NCI-H510A treated with DMSO at 0.1 percent for 48 hours (cell line): ENCODE measurements at places on chromosomes 13 and 19.

DNA sequence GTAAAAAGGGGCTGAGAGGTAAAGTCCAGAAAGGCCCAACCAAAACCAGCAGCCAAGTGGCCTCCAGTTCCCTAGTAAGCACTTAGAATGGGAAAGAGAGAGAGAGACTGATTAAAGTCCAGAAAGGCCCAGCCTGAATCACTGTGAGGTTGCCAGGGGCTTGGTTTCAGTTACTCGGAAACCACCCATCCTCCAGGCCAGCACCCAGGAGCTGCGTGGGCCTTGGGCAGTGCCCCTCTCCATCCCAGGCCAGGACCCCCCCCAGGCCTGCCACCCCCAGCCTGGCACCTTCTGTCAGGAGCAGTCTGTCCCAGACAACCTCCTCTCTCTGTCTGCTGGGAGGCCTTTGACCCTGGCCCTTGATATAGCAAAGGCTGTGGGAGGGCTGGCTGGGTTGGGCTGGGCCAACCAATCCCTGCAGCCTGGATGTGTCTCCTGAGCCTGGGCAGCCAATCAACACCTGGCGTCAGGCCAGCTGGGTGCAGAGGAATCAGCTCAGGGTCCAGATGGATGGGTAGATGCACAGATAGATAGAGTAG is at the start of gene CYP4F2:
Gene CYP4F2 (minus strand): TSS at position 337 of the 539 bp plus-strand sequence. CDS start 463 bp downstream, outside the sequence.
- no peak for DNase-seq

GRCh38 chr19:33344573-33344925 is 29.0 kb upstream of the CEBPG start:
- no peak for DNase-seq

DNA sequence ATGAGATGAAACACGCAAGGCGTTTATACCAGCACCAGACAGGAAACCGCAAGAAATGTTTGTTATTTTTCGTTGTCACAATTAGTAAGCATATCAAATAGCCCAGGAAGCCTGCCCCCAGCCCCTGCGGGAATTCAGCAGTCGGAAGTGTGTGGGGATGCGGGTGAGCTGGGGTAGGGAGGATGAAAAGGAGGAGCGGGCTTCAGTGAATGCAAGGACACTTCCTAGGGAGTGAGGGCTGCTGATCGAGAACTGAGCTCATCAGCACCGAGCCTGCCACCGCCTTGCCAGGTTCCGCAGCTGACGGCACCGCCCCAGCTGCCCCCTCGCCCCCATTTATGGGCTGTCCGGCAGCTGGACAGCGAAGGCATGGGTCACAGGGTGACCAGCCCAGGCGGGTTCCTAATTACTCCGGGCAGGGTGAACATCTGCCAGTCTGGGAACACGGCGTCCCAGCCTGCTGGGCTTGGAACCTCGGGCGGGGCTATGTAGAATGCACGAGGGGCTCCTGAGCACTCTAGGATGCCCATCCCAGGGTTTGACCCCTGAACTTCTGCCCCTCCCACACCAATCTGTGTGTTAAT is 1.6 kb upstream of the BEST2 start:
- DNase-seq = no peak

GRCh38 chr13:32017474-32017873 is 14.1 kb upstream of the FRY start:
- DNase-seq = no peak

GRCh38 chr19:16497042-16497441 is 848 bp downstream of the C19orf44 start:
- no peak for DNase-seq

- DNase-seq = no peak
Observed at GRCh38 chr13:87754097-87754496, 82.9 kb downstream of the SLITRK5 start.

DNA sequence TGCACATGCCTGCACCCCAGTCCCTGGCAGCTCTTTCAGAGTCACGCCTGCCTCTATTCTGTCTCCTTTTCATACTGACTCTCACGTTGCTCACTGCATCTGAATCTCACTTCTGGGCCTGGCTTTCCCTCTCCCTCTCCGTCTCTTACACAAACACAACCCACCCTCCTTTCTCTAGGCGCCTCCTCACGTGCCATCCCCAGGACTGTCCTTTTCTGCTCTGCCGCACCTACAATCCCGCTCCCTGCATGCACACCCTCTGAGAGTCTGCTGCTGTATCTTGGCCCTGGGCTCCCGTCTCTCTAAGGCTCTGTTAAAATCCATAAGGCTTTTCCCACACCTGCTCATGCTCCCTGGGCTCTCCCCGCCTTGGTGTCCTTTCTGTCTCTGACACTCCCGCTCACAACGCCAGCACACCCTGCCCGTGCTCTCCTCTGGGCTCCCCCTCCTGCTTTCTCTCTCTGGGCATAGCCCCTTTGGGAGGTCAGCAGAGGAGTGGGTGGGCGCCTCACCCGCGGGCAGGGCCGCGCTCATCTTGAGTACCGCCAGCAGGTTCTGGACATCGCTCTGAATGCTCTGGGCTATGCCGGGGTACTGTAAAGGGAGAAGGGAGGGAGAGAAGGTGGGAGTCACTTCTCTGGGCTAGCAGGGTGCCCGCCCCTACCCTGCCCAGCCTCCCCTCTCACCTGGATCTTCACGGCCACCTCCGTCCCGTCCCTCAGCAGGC is 12.7 kb upstream of the NUMBL start:
- DNase-seq = no peak

DNA sequence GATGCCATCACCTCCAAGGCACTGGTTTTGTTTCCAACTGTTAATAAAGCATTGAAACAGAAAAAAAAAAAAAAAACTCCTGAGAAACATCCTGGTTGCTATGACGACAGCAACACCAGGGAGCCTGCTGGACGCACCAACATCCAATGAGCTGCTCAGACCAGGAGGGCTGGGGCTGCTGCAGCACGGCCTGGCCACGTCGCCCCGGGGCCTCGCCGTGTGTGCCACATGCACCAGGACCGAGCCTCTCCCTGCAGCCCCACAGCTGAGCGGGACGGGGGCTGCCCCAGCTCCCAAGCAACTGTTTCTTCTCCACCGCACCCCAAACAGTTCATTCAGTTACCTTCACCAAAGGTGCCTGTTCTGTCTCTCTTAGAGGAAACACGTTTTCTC is 54.5 kb downstream of the RASA3 start:
- DNase-seq = no peak

GRCh38 chr13:64675255-64675892 is 2554.8 kb downstream of the PCDH9 start:
- no peak for DNase-seq

DNA sequence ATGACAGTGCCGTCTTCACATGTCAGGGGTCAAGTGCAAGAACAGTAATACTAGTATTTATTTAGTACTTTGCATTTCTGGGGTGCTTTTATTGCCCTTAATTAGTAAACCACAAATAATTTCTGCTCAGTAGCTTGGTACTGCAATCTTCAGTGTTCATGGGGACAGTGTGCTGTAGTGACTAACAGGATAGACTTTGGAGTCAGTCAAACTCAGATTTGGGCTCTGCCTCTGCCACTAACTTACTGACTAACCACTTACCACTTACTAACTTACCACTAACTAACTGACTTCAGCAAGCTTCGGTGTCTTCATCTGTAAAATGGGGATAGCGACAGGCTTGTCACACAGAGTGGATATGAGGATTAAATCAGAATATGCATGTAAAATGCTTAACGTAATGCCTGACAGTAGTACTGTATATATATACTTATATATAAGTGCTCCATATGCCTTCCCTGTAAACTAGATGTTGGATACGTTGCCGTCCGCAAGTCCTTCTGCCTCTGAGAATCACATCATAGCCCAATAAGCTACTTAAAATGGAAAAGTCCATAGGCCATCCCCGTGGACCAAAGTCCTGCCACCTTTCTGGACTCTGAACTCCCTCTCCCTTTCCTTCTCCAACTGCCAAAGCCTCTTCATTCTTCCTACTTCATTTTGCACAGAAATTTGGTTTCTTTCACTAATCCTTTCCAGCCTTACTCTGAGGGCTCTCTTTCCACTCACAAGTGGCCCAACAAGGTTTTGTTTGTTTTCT is 158.1 kb downstream of the ZIC5 start:
- no peak for DNase-seq

DNA sequence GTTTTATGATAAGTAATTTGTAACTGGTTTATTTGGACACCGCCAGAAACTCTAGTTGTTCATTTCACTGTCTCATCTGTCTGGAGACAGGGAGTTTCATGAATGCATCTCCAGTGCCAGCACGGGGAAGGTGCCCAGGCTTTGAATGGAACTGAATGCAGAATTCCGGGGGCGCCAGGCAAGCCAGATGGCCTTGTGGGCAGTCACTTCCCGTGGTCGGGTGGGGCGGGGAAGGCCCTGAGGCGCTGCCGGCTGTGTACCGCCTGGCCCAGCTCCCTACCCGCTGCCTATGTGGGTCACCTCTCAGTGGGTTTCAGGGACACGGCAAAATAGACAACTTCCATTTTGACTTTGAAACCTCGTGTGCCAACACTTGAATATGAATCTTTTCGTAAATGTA is 28.8 kb upstream of the MCF2L start:
- DNase-seq = peak; percentile 9

DNA sequence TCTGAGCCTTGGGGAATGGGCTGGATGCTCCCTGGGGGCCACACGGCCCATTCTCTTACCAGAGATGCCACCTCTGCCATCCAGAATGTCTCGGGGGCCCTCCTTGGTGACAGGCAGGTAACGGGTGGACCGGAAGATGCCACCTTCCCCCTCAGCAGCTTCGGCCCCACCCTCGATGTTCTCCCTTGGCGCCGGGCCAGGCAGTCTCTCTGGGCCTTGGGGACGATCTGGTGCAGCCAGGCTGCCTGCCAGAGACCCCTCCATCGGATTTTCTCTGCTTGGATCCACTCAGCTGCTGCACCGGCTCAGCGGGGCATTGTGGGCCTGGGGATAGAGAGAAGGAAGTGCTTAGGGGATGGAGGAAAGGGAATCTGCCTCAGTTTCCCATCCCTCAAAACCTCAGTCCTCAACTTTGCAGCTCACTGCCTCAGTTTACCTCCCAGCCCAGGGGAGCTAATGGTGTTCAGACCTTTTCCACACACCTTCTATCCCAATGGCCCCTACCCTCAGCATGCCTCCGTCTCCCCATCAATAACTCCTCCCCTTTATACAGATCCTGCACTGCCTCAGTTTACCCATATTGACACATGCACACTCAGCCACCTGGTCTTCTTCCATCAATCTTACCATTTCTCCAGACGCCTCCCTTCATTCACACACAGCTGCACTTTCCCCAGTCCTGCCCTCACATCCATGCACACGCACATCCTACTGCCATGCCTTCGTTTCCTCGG is 1.5 kb downstream of the WIZ start:
- no peak for DNase-seq

DNA sequence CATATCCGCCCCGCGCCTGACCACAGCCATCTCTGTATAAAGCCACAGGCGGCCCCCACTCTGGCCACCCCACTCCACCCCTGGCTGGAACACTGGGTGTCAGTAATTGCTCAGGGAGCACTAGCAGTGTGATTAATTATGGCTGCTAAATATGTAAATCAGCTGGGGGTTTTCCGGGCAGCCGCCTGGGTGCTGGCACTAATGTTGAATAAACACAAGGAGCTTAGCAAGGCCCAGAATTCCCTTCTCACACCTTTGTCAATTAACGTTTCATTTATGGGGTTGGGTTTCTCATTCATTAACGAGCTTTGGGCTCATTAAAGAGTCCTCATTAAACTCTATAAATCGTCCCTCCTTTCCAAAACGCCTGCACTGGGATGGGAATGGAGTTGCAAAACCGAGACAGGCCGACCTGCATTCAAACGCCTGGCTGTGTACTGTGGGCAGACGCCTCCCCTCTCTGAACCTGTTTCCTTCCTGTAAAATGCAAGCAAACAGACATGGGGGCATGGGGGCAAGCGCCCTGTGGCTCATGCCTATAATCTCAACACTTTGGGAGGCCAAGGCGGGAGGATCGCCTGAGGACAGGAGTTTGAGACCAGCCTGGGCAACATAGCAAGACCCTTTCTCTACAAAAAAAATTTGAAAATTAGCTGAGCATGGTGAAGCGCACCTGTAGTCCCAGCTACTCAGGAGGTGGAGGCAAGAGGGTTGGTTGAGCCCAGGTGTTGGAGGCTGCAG is 17.7 kb upstream of the OLFM2 start:
- DNase-seq = no peak

GRCh38 chr13:21078501-21078900 is 17.1 kb upstream of the LATS2 start:
- DNase-seq = no peak

DNA sequence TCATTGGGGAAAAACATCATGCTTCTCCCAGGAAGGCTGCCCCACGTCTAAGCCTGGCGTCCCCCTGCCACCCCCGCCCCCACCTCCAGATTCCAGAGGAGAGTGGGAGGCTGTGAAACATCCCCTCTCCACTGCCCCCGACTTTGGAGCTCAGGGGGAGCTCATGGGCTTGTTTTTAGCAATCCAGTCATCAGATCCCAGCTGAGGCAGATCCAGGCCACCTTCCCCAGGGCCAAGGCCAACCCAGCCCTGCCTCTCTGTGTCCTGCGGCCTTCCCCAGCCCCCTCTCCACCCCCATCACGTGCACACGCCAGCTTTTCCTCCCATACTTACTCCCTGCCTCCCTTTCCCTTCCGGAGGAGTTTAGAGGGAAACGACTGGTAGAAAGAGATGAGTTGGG is 38.8 kb downstream of the SHISA2 start:
- no peak for DNase-seq

DNA sequence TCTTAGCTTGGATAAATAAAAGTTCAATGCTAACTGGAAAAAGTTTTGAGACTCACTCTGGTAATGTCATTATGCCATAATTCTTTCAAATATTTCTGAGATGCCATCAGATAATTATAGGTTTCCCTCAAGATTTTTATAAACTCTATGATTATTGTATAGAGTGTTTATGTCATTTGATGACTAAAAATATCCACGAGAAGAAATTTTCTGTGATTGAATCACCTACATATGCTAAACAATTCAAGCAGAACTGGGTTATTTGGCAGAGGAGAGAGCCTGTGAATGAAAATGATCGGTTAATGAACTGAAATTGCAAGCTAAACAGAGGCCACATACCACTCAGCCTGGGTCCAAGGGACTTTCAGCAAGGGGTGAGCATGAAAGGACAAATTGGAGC is 92.6 kb upstream of the TSC22D1 start:
- DNase-seq = no peak

- DNase-seq = no peak
Observed at GRCh38 chr19:32709032-32709431, 10.5 kb upstream of the TDRD12 start.

DNA sequence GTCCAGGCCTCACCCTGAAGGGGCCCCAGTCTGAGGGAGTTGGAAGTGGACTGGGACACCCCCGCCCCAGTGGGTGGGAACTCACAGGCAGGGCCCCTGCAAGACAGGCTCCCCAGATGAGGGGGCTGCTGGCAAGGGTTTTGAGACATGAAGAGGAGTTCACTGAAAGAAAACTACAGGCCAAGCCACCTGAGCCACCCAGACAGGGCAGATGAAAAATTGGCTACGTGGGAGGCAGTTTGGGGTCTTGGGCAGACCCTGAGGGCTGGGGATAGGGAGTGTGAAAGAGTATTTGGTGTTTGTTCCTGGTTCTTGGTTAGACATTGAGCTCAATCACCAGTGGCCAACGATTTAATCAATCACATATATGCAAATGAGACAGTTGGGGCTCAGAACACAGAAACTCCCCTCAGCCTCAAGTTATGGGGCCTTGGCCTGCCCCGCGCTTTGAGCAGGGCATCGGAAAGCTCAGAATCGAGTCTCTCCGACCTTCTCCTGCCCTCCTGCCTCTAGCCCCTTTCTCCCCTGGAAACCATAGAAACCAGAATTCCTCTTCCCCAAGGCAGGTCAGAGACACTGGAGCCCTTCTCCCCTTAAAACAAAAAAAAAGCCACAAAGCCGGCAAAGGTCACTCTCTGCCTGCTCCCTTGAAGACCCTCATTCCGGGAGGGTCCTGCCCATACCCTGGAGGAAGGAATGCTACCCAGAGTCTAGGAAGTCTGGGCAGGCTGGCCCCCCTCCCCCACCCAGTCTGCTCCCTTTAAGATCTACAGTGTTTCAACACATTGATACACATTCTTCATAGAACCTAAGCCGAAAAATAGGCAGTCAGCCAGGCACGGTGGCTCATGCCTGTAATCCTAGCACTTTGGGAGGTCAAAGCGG is 1.3 kb upstream of the ISYNA1 start:
- DNase-seq = no peak
